ENCODE measurements at places on chromosomes 16 and 17.

- peak; percentile 38 for DNase-seq
Measured at GRCh38 chr17:8153525-8153956, 1.3 kb upstream of the PER1 start.

DNA sequence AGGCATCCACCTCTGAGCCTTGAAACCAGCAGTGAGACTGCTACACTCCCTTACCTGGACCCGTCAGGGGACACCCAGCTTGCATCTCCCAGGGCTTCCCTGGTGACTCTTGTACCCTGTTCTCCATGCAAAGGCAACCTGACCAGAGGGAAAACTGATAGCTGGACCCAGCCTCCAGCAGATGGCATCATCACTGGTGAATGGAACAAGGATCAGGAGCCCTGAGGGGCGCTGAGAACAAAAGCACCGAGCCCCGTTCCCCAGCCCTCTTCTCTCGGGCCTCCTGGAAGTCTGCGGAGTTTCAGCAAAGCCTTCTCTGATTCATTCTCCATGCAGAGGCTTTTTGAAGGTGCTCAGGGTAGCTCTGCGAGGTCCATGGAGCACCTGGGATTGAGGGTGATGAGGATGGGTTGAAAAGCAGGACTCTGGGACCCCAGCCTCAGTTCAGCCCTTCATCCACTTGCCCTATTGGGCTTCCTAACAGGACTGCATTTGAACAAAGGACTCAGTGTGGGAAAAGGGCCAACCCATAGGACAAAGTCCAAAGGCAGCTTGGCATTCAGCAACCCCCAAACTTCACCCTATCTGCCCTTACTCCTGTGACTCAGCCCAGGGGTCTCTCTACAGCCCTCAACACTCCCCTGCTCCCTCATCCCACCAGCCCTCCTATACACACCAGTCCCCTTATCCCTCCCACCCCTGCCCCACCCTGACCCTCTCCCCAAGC is 45.0 kb upstream of the LHX1 start:
- DNase-seq: no peak

- peak; percentile 21 for DNase-seq
Measured at GRCh38 chr17:70171159-70171558, 1.8 kb downstream of the KCNJ2 start.

DNA sequence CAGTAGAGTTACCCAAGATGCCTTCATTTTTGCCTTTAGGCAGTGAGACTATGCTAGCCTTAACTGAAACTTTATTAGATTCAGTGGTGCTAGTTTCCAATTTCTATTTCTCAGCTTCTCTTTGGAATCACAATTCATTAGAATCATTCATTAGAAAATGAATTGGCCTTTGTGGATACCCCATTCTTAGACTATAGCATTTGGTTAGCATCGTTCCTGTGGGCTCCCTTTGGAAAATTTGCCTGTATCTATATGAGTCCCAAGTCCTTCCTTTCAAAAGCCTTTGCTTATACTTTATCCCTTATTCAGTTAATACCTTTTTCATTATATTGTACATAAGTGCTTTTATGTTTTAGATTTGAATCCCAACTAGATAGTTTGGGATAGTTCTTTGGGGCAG is 187.0 kb upstream of the TBX2 start:
- DNase-seq: no peak

GRCh38 chr17:66175892-66176291 is 16.0 kb downstream of the CEP112 start:
- DNase-seq: no peak

DNA sequence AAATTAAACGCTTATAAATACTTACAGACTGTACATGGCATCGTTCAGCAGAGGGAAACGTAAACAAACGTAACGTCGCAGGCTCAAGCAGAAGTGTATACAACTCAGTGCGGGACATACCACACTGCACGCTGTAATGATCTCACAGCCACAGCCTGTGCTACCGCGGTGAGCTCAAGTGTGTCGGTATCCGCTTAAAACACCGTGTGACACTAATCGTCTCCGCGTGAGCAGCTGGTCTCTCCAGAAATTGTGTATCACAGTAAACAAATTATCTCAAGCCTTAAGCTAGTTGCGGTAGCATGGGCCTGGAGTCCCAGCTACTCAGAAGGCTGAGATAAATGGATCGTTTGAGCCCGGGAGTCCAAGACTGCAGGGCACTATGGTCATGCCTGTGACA is 115.3 kb downstream of the ANKRD11 start:
- DNase-seq: no peak
